ENCODE measurements at places on chromosomes 5 and 9.

- DNase-seq = no peak
Observed at GRCh38 chr9:78210841-78211301, 25.0 kb upstream of the CEP78 start.

- no peak for DNase-seq
Observed at GRCh38 chr9:86812616-86813015, 134.7 kb downstream of the GAS1 start.

DNA sequence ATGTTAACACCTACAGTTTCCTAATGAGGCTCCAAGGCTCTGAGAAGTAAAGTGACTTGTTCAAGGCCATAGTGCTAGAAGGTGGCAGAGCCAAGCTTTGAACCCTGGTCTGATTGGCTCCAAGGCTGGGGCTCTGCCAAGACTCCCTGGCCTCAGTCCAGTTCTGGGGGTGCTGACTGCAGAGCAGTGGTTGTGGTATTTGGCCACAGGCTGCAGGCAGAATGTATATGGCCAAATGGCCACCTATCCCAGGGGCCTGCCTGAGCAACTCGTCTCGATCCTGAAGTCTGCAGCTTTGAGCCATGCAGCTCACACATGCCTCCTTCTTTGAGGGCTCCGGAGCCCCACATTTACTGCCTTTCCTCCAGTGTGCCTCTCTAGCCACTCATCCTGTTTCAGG is 9.7 kb upstream of the NEK6 start:
- DNase-seq = no peak

GRCh38 chr9:89078860-89079259 is 87.6 kb downstream of the S1PR3 start:
- peak; percentile 57 for DNase-seq

DNA sequence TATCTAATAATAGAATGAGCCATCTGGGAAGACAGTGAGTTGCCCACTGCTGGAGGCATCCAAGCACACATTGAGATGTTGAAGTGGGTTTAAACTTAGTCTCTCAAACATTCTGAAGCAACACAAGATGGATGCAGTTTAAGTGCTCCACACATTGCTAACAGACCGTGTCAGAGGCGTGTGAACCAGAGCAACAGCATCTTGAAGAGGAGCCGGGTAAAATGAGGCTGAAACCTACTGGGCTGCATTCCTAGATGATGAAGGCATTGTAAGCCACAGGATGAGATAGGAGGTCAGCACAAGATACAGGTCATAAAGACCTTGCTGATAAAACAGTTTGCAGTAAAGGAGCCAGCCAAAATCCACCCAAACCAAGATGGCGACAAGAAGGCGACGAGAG is 73.5 kb upstream of the TMEM215 start:
- no peak for DNase-seq

DNA sequence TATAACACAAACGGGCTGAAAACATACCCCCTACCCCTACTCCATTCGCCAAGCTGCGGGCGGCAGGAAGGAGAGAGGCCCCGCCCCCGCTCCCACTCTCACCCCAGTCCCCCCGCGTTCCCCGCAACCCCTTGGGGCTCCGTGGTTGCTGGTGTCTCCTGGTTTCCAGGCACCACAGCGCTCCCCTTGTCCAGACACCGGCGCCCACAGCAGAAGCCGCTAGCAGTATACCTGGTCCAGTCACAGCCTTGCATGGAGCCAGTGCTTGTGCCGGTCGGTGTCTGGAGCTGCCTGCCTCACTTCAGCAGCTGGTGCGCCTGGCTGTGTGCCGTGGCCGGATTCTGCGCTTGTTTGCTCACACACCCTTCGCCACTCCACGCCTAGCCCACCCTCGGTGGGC is 240.5 kb upstream of the DAB2 start:
- no peak for DNase-seq

DNA sequence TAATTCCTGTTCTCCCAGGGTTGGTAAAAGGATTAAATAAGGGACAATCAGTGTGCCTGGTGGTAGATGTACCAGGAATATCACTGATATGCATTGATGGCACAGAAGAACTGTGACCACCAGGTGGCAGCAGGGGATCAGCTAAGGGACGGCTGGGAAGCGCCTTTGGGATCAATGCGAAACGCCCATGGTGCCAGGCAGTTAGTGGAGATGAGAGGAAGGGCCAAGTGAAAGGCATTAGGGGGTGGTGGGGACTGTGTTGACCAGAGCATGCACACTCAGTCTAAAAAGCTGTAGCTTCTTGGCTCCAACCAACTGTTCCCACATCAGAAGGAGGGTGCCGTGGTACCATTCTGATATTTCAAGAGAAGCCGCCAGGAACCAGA is 55.6 kb downstream of the ARHGEF37 start:
- DNase-seq = peak; percentile 54

DNA sequence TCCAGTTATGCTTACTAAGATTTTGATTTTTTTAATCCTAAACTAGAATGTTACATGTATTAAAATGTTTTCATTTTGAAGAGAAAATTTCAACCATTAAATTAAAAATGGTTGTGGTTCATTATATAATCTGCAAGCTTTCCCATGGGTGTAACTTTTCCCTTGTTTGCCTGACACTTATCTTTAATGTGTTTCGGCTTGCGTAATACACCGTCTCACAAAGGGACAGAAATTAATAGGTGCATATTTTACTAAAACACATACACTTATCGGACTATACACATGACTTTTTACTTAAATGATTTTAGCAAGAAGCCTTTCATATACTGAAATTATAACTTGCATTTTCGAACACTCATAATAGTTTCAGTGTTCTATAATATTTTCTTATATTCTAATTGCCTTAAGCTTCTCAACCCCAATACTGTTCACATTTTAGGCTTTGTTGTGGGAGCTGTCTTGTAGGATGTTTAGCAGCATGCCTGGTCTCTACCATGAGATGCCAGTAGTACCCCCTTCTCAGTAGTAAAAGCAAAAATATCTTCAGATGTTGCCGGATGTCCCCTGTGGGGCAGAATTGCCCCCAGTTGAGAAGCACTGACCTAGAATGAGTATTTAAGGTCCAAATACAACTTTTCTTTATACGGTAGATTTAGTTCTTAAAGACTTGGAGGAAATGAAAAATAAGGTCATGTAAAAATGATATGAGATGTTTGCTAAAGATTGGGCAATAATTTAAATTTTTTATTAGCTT is 28.6 kb downstream of the UGCG start:
- DNase-seq = no peak

- DNase-seq = no peak
Observed at GRCh38 chr5:88502179-88503040, 233.8 kb upstream of the TMEM161B start.

GRCh38 chr5:103013933-103014552 is 105.9 kb downstream of the GIN1 start:
- DNase-seq = no peak

DNA sequence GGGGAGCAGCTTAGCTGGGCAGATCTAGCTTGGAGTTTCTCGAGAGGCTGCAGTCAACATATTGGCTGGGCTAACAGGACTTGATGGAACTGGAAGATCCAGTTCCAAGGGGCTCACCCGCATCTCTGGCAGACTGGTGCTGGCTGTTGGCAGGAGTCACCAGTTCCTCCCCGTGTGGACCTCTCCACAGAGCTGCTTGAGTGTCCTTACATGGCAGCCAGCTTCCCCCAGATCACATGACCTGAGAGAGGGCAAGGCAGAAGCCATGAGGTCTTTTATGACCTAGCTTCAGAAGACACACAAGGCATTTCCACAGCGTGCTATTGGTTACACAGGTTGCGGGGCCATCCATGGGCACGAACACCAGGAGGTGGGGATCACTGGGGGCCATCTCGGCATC is 26.4 kb upstream of the RXRA start:
- DNase-seq = no peak

DNA sequence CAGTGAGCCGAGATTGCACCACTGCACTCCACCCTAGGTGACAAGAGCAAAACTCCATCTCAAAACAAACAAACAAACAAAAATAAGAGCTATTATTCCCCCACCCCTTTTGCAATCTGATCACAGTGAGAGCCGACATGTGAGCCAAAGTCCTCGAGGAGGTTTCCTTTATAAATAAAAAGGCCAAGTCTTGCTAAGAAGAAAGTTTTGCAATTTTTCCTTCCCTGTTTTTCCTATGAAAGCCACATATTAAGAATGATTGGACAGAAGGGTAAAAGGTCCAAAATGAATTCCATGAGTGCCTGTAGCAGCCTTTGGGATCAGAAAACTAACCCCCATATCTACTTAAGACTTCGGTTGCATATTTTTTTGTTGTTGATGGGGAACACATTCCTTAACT is 179.7 kb downstream of the TSSK1B start:
- DNase-seq = no peak

- no peak for DNase-seq
Observed at GRCh38 chr9:106314476-106314875, 548.5 kb upstream of the ZNF462 start.

DNA sequence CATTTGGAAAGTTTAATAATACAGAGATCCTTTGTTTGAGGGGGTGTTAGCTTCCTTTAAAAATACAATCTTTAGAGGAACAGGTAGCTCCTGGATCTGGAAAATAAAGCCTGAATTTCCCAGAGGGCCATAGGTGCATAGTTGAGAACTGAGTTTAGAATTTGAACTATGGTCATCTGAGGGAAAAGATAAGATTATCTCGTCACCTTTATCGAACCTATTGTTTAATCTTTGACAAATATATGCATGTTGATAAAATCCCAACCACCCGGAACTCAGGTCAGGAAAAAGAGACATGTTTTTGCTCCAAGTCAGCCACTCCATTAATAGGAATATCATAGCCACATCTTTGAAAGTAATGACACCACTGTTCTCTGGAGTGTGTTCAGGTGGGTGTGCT is 91.7 kb upstream of the FAM169A start:
- no peak for DNase-seq

DNA sequence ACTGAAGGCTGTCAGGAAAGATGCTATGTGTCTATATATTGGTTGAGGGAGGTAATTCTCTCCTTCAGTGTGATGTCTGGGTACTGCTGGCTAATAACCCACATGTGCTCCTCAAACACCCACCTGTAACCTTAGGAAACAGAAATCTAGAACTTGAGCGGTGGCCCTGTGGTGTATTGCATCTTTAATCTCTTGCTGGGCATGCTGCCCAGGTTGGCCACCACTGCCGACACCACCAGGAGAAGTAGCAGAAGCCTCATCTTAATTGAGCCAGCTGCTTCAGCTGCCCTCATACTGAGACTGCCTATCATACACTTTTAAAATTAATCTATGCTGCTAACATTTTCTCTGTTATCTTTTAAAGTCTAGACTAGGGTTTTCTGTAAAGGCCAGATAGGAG is 103.5 kb upstream of the C5orf63 start:
- DNase-seq = no peak

GRCh38 chr5:169307646-169308045 is 6.7 kb upstream of the SLIT3 start:
- peak; percentile 50 for DNase-seq

DNA sequence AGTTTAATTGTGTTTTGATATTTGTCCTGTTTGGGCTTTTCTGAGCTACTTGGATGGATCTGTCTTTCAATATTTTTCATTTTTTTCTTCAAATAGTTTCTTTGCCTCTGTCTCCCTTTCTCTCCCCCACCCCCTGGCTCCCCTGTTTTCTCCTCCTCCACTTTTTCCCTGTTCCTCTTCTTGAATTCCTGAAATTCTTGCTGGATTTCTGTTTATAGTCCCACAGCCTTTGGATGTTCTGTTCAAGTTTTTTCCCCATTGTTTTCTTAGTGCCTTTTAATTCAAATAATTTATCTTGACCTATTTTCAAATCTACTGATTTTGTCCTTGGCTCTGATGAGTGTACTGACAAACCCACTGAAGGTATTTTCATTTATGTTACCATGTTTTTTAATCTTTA is 113.0 kb downstream of the VPS13A start:
- DNase-seq = peak; percentile 22

GRCh38 chr5:56608217-56608925 is 207.0 kb upstream of the MAP3K1 start:
- DNase-seq = peak; percentile 23

DNA sequence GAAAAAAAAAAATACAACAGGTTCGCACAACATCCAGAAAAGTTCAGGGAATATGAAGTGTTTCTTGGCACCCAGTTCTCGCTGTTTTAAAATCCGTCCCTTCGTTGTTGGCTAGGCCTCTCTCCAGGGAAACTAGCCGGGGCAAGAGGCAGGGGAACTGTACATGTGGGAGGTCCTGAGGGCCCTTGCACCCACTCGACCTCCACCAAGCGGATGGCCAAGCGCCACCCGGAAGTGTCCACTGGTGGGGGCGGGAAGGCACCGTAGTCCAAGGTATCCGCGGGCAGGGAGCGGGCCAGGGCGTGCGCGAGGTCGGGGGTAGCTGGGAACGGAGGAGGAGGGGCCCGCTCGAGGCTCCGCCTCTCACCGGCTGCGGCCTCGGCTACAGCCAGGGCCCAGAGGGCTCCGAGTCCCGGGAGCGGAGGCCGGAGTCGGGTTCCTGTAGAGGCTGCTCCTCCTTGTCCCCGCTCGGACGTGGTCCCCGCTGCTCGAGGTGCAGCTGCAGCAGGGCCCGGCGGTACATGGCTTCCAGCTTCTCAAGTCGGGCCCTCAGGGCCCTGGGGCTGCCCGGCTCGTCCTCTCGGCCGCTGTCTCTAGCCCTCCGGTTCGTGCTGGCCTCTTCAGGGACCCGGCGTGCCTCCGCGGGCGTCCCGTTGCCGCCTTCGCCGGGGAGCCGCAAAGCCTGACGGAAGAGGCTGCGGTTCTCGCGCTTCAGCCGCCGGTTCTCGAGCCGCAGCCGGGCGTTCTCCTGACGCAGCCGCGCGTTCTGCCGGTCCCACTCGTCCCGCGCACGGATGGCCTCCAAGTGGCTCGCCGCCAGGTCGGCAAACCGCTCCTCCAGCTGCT is 720 bp downstream of the TUSC1 start:
- peak; percentile 75 for DNase-seq
